Upper lobe of left lung (tissue), 6 donors: ENCODE measurements at places on chromosomes 1 and 21. TPM values are rescaled to one million over a fixed set of nuclear protein-coding genes. Genes with fewer than 3 reads are reported as not detected.
A peak's percentile ranks its signal among the peaks of the same experiment; 100 is the strongest.

GRCh38 chr1:222923506-222923905, 108.7 kb downstream of the DISP1 start:
- no peak for DNase-seq
- no peak overlapping the region for H3K4me3 ChIP-seq
- no peak overlapping the region for H3K27ac ChIP-seq
- no peaks in the 10 kb centered on the region for H3K27me3 ChIP-seq
- H3K36me3 ChIP-seq = no peaks in the 10 kb centered on the region
- peaks cover 5% of the 10 kb centered on the region for H3K4me1 ChIP-seq

- H3K27ac ChIP-seq = peak overlapping the region; percentile 82
- H3K36me3 ChIP-seq = no peaks in the 10 kb centered on the region
- peak; percentile 49 for DNase-seq
- H3K4me3 ChIP-seq = no peak overlapping the region
- H3K4me1 ChIP-seq = peaks cover 10% of the 10 kb centered on the region
- no peaks in the 10 kb centered on the region for H3K27me3 ChIP-seq
These were observed 32.3 kb downstream of the CCN1 start for GRCh38 chr1:85612704-85613361.

- no peak overlapping the region for H3K27ac ChIP-seq
- H3K4me1 ChIP-seq = peaks cover 10% of the 10 kb centered on the region
- DNase-seq = no peak
- no peaks in the 10 kb centered on the region for H3K27me3 ChIP-seq
These were observed 43.7 kb upstream of the CDC42BPA start for GRCh38 chr1:227362039-227362438.

GRCh38 chr1:218829097-218829496, 344.6 kb upstream of the LYPLAL1 start:
- no peak overlapping the region for H3K27ac ChIP-seq
- no peak overlapping the region for H3K4me3 ChIP-seq
- DNase-seq = no peak
- no peaks in the 10 kb centered on the region for H3K36me3 ChIP-seq

- no peaks in the 10 kb centered on the region for H3K27me3 ChIP-seq
- no peak overlapping the region for H3K27ac ChIP-seq
- H3K4me3 ChIP-seq = no peak overlapping the region
- no peak for DNase-seq
- H3K4me1 ChIP-seq = no peaks in the 10 kb centered on the region
These were observed 35.4 kb downstream of the KIAA0040 start for GRCh38 chr1:175157200-175157599.

- H3K27ac ChIP-seq = no peak overlapping the region
- DNase-seq = no peak
- no peak overlapping the region for H3K4me3 ChIP-seq
- no peaks in the 10 kb centered on the region for H3K27me3 ChIP-seq
These were observed 6.2 kb downstream of the S100A7A start for GRCh38 chr1:153422450-153423068.

DNA sequence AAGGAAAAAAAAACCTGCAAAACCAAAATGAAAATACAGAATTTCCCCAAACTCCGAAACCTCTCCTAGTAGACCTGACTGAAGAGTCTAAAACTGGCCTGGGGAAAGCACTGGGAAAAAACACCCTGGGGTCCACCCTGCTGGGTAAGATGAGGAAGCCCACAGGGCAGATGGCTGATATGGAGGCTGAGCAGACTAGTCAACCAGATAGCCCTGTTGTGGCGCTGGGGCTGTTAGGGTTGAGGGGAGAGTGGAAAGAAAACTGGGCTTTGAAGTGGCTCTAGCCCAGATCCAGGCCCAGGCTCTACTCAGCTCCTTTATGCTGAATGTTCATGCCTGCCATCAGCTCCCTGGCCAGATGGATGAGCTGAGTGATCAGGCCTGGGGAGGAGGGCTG, 6.8 kb upstream of the SLAMF1 start:
- no peaks in the 10 kb centered on the region for H3K36me3 ChIP-seq
- DNase-seq = no peak
- no peak overlapping the region for H3K4me3 ChIP-seq
- H3K27me3 ChIP-seq = no peaks in the 10 kb centered on the region
- H3K4me1 ChIP-seq = peaks cover 11% of the 10 kb centered on the region

GRCh38 chr1:165858364-165858823, 31.0 kb downstream of the UCK2 start:
- no peak overlapping the region for H3K27ac ChIP-seq
- DNase-seq = no peak
- H3K27me3 ChIP-seq = no peaks in the 10 kb centered on the region
- no peaks in the 10 kb centered on the region for H3K36me3 ChIP-seq
- no peak overlapping the region for H3K4me3 ChIP-seq
- H3K4me1 ChIP-seq = peaks cover 13% of the 10 kb centered on the region

GRCh38 chr1:165945911-165946310, 118.5 kb downstream of the UCK2 start:
- no peaks in the 10 kb centered on the region for H3K27me3 ChIP-seq
- no peak overlapping the region for H3K27ac ChIP-seq
- no peak overlapping the region for H3K4me3 ChIP-seq

DNA sequence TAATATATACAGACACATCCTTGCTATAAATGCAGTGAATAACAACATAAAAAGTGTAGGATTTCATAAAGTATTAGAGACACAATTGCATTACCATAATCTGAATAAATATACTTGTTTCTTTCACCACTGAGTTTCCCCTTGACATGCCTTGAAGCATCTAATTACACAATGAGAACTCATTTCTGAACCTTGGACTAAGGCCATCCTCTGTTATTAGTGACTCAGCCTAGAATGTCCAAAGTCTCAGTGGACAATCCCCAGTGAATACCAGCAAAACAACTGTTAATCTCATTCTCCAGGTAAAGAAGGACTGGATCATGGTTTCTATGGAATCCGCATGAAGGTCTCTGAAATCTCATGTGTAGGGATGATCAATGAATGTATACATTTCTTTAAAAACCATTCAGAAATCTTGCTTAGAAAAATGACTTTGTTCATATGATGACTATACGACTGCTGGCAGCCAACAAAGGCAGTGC, at the start of gene OR2L5:
Gene OR2L5, plus strand, starts transcription at position 432 of the 482 bp plus-strand sequence. CDS start 8,288 bp downstream, outside the sequence.
- no peaks in the 10 kb centered on the region for H3K27me3 ChIP-seq
- H3K36me3 ChIP-seq = no peaks in the 10 kb centered on the region
- no peak within 1 kb of the TSS for H3K4me3 ChIP-seq
- H3K27ac ChIP-seq = no peak within 1 kb of the TSS
- H3K4me1 ChIP-seq = no peaks in the 10 kb centered on the region

DNA sequence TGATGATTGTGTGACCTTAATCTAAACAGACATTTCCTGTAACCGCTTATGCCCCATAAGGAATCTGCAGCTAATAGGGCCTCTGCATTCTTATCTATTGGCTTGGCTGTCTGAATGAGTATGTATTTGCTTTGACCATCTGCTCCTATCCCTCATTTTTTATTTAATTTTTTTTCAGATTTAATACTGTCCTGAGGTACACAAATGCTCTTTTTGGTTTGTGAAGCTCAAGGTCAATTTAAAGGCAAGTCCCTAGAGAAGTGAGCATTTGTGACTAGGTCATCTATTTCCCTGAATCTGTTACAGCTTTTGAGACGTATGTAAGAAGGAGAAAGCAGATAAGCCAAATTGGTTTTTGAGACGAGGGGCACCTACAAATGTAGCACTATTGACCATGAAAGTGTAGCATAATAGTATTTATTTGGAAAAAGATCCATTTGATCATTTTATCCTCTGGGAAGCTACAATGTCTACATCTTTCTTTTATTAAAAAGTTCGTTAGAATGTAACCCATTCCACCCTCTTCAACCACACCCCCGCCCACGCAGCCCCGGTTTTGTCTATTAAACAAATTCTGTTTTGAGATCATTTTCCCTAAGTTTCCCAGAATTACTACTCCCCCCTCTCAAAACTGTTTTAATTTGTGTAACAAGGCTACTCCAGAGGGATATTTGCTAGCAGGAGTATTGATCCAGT, 69.2 kb upstream of the HSPA13 start:
- no peaks in the 10 kb centered on the region for H3K4me1 ChIP-seq
- no peak for DNase-seq
- H3K4me3 ChIP-seq = no peak overlapping the region
- no peaks in the 10 kb centered on the region for H3K36me3 ChIP-seq

DNA sequence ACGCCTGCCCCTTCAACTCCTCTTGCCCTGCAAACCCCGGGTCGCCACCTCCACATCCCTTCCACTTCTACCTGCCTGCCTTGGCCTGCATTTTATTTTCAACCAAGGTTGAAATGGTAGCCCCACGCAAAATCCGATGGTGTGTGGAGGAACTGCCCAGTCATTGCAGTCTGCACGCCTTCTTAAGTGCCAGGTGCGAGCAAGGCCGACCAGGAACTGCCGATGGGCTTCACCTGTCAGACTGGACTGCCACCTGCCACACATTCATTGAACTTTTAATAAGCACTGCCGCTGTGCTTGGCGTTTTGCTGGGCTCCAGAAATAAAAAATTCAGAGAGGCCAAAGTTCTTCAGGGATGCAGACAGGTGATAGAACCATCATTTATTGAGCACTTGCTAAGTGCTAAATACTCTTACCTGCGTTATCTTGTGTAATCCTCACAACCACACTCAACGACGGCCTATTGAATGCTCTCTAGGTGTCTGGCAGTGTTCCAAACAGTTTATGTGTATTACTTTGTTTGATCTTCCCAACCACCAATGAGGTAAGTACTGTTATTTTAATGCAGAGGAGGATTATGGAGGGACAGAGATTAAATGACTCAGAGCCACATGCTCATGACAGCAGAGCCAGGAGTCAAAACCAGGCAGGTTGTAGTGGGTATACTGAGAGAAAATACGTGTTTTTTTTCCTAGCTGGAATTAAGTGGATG, 36.2 kb downstream of the CACHD1 start:
- DNase-seq = peak; percentile 79
- H3K36me3 ChIP-seq = no peaks in the 10 kb centered on the region
- no peaks in the 10 kb centered on the region for H3K27me3 ChIP-seq
- H3K4me3 ChIP-seq = peak overlapping the region; percentile 54
- peaks cover 9% of the 10 kb centered on the region for H3K4me1 ChIP-seq
- H3K27ac ChIP-seq = peak overlapping the region; percentile 25

DNA sequence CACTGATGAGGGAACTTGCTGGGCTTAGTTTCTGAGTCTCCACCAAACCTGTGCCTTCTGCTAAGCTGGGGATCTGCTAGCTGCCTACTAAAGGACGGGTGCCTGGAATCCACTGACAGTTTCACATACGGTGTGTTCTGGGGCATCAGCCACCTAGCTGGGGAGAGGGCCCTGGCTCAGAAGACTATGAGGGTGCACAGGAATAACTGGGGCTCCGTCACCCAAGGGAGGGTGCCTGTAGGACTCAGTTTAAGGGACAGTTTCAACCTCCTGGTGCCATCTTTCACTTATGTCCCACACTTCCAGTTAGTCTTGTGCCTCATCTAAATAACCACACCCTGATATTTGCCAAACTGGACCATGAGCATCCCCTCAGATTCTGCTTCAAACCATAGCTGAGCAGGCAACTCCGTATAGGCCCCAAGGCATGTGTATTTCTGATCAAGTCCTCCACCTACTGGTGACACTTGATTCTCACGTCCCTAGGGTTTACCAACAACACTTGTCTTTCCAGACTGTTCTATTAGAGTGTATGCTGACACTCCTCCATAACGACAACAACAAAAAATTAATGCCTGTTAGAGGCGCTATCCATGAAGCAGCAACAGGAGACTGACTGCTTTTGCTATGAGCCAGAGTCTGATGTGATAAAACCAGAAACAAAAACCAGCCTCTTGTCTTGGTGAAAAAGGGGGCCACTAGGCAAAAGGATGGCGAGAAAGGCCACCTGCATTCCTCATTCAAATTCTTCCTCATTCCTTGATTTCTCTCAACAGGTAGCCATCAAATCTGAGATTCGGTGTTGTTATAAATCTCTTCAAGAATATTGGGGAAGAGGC, 55.0 kb upstream of the PAXBP1 start:
- H3K27ac ChIP-seq = no peak overlapping the region
- no peak overlapping the region for H3K4me3 ChIP-seq
- no peaks in the 10 kb centered on the region for H3K27me3 ChIP-seq
- H3K36me3 ChIP-seq = no peaks in the 10 kb centered on the region
- DNase-seq = peak; percentile 27
- no peaks in the 10 kb centered on the region for H3K4me1 ChIP-seq

GRCh38 chr1:89201106-89201794, 2.5 kb upstream of the GBP4 start:
- H3K27ac ChIP-seq = peak overlapping the region; percentile 53
- no peaks in the 10 kb centered on the region for H3K27me3 ChIP-seq
- no peak for DNase-seq

GRCh38 chr1:202240956-202241355, 47.4 kb downstream of the LGR6 start:
- no peak overlapping the region for H3K4me3 ChIP-seq
- no peak for DNase-seq
- H3K4me1 ChIP-seq = no peaks in the 10 kb centered on the region

- no peak overlapping the region for H3K4me3 ChIP-seq
- no peaks in the 10 kb centered on the region for H3K36me3 ChIP-seq
- no peak overlapping the region for H3K27ac ChIP-seq
- no peaks in the 10 kb centered on the region for H3K27me3 ChIP-seq
- no peak for DNase-seq
These were observed 13.3 kb downstream of the RPTN start for GRCh38 chr1:152145769-152146168.

DNA sequence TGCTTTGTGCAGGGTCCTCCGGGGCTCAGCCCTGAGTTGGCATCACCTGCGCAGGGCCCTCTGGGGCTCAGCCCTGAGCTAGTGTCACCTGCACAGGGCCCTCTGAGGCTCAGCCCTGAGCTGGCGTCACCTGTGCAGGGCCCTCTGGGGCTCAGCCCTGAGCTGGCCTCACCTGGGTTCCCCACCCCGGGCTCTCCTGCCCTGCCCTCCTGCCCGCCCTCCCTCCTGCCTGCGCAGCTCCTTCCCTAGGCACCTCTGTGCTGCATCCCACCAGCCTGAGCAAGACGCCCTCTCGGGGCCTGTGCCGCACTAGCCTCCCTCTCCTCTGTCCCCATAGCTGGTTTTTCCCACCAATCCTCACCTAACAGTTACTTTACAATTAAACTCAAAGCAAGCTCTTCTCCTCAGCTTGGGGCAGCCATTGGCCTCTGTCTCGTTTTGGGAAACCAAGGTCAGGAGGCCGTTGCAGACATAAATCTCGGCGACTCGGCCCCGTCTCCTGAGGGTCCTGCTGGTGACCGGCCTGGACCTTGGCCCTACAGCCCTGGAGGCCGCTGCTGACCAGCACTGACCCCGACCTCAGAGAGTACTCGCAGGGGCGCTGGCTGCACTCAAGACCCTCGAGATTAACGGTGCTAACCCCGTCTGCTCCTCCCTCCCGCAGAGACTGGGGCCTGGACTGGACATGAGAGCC, 22.7 kb downstream of the COL6A1 start:
- no peaks in the 10 kb centered on the region for H3K27me3 ChIP-seq
- no peak overlapping the region for H3K4me3 ChIP-seq

- H3K27me3 ChIP-seq = no peaks in the 10 kb centered on the region
- H3K27ac ChIP-seq = no peak overlapping the region
- peak; percentile 78 for DNase-seq
These were observed 14.1 kb downstream of the TMEM53 start for GRCh38 chr1:44660176-44660575.

GRCh38 chr1:77951328-77951727, 27.5 kb downstream of the FUBP1 start:
- no peaks in the 10 kb centered on the region for H3K4me1 ChIP-seq
- DNase-seq = no peak
- H3K27me3 ChIP-seq = no peaks in the 10 kb centered on the region
- peaks cover 71% of the 10 kb centered on the region for H3K36me3 ChIP-seq

UBL4B gene
- total RNA-seq = not detected

BTBD19 gene
- total RNA-seq = 20.3 TPM

KRTAP7-1 gene
- not detected for total RNA-seq

EEIG2 gene
- 19.9 TPM for total RNA-seq

FH gene
- 42.7 TPM for total RNA-seq

RPTN gene
- not detected for total RNA-seq

FHAD1 gene
- total RNA-seq = 14.6 TPM

LRRIQ3 gene
- total RNA-seq = 0.30 TPM

TACSTD2 gene
- total RNA-seq = 117 TPM

NR1I3 gene
- not detected for total RNA-seq

PSRC1 gene
- 2.1 TPM for total RNA-seq

NCMAP gene
- total RNA-seq = 3.3 TPM

OR2G6 gene
- not detected for total RNA-seq
